CD8-positive, alpha-beta memory T cell (primary cell): ENCODE measurements at places on chromosomes 4 and X. TPM values are rescaled to one million over a fixed set of nuclear protein-coding genes. Genes with fewer than 3 reads are reported as not detected.

DNA sequence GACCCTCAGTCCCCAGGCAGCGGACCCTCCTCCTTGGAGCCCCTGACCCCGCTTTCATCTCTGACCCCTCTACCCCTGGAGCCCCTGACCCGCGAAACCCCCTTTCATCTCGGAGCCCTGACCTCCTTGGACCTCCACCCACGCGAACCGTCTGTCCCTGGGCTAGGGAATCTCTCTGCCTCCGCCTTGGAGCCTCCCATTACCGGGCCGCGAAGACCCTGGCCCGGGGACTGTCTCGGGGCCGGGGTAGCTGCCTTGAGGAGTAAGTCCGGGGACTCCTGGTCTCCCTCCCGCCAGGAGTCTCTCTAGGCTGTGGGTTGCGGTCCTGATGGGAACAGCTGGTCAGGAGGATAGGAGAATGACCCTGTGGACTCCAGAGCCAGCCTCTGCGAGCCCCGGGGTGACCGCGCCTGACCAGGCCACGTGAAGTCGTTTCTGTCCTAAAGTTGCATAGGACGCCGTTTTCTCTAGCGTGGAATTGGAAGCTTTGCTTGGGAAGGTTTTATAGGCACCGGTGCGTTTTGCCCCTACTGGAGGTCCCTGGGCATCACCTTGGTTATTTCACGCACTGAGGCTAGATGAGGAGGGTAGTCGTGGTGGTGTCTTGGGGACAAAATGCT, 824 bp downstream of the TBC1D14 start:
- DNase-seq = no peak

GRCh38 chr4:120948382-120948781, 25.9 kb upstream of the PRDM5 start:
- DNase-seq = no peak

DNA sequence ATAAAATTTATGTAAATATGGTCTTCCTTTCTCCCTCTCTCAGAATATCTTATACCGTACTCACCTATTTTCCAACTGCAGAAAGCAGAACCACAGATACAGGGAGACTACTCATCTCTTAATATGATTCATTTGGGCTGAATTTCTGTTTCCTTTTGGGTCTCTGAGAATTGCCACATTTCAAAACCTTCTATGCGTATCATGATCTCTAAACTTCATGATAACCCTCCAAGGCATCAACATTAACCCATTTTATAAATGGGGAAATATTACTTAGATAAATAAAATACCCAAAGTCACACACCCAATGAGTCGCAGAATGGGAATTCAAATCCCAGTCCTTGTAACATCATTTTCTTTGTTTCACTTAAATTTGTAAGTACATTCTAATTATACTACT, 16.6 kb upstream of the PRDM8 start:
- DNase-seq = no peak

Gene SLC6A14
- not detected for total RNA-seq

GRCh38 chrX:105725228-105725627, 97.1 kb upstream of the NRK start:
- no peak for DNase-seq

Gene SAGE1
- not detected for total RNA-seq
